Activated naive CD4-positive, alpha-beta T cell (primary cell): ENCODE measurements at places on chromosomes 7 and 10.

GRCh38 chr10:14412624-14413023 lies 81.9 kb upstream of the FRMD4A start:
- DNase-seq: no peak

- no peak for DNase-seq
Measured at GRCh38 chr7:102974366-102975236, 61.8 kb downstream of the LRRC17 start.

DNA sequence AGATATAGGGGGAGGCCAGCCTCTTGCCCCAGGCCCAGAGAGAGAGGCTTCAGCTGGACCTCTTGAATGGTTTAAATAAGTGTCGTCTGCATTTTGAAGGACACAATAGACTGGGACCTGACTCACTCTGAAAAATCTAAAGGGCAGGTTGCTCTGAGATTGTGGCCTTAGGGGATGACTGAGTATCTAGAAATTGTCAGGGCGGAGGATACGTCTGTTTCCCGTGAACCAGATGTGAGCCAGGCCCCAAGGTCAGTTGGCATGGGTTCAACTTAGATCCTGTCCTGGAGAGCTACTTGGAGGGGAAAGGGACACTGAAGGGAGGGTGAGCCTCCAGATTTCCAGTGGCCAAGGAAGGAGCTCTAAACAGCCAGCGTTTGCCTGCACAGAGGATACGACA lies 110.2 kb downstream of the CHN2 start:
- DNase-seq: no peak

DNA sequence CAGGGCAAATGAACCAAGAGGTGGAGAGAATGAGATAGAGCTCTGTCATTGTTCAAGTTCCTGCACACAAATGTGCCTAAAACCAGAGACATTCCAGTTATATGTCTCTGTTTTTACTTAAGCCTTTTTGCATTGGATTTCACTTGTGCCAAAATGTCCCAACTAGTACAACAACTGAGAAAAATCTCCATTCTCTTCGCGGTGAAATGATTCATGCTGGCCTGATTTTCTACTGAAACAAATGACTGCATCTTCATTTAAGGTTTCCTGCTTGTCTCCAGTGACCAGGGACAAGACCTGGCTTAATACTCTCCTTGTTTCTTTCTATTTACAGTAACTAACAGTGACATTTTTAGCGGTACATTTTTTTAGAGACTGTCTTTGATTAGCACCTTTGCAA lies 714.9 kb downstream of the KCNMA1 start:
- no peak for DNase-seq

DNA sequence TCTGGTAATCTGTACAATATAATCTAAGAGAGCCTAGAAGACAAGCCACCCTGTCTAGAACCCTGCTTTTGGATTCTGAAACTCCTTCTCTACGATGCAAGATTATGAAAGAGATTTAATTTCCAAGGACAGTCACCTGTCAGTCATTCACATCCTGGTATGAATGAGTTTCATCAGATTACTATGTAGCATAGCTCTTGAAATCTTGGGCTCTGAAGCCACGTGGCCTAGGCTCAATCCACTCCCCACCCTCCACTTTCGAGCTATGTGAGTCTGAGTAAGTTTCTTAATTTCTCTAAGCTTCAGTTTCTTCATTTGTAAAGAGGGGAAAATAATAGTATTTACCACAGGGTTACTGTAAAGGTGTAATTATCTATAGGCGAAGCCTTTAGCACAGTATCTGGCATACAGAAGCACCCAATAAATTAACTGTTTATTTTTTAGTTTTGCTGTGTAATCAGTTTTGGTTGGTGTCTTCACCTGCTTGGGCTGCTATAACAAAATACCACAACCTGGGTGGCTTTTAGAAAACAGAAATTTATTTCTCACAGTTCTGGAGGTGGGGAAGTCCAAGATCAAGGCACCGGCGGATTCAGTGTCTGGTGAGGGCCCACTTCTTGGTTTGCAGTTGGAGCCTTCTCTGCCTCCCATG lies 71.3 kb downstream of the MYOF start:
- DNase-seq: no peak

- DNase-seq: peak; percentile 16
Measured at GRCh38 chr10:100509241-100509840, 10.3 kb downstream of the SEC31B start.

DNA sequence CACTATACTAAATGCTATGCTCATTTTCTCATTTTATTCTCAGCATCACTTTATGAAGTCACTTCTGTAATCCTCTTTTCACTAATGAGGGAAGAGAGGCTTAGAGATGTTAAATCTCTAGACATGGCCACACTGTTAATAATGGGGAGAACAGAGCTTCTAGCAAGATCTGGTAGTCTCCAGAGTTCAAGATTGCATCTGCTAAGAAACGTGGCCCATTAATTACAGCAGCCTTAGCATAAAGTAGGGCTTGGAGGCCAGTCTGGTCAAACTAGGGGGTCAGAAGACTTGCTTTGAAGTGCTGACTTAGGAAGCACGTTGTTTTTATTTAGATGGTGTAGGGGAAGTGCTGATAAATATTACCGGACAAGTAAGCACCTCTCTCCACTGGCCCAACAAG lies 29.3 kb downstream of the ARL4A start:
- DNase-seq: no peak

DNA sequence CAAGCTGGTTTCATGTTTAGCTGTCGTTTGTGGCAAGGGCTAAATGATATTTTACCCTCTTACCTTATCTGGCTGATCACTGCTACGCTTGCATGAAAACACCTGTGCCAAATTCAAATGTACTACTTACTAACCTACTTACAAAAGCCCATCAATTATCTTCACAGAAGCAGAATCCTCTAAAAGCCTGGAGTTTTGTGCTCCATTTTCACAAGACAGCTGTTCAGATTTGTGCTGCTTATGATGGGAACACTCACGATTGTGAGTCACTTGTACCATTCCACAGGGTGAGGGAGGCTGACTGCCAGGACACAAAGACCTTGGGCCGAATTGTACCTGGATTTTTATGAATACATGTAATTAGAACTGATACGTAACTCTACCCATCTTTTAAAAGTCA lies 245.0 kb upstream of the NPY start:
- no peak for DNase-seq

DNA sequence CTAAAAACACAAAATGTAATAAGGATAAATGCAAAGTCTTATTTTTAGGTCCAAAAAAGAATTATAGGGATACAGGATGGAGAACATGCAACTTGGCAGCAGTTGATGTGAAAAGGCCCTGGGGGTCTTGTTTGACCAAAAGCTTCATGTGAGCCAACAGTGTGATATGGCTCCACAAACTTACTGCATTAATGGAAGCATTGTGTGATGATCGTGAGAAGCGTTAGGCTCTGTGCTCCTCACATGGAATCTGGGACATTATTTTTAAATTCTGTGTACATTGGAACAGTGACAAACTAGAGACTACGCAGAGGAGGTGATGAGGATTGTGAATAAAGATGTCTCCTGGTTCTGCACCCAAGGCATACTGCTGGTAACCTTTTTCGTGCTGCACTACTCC lies 39.1 kb upstream of the CALD1 start:
- DNase-seq: no peak

GRCh38 chr7:83096065-83096580 lies 66.6 kb downstream of the PCLO start:
- DNase-seq: no peak

- DNase-seq: no peak
Measured at GRCh38 chr10:71382757-71383156, 14.0 kb upstream of the CDH23 start.

- DNase-seq: no peak
Measured at GRCh38 chr7:80440883-80441282, 71.0 kb downstream of the GNAT3 start.

DNA sequence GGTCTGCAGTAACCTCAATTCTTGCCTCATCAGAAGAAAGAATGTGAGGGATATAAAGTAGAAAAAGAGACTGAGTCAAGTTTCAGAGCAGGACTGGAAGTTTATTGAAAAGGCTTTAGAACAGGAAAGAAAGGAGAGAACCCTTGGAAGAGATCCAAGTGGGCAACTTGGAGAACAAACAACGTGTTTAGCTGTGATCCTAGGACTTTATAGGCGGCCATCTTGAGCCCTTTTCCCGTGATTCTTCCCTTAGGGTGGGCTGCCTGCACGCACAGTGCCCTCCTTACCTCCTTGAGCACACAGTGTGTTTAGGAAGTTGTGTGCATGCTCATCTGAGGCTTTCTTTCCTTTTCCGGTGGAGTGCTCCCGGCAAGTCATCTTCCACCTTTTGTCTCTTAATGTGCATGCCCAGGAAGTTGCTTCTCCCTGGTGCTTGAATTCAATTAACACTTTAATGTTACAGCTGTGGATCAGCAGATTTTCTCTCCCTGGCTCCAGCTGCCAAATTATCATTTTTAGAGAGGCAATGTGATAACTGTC lies 59.8 kb downstream of the ENTPD1 start:
- DNase-seq: no peak

GRCh38 chr7:119720541-119720940 lies 552.4 kb upstream of the KCND2 start:
- no peak for DNase-seq

DNA sequence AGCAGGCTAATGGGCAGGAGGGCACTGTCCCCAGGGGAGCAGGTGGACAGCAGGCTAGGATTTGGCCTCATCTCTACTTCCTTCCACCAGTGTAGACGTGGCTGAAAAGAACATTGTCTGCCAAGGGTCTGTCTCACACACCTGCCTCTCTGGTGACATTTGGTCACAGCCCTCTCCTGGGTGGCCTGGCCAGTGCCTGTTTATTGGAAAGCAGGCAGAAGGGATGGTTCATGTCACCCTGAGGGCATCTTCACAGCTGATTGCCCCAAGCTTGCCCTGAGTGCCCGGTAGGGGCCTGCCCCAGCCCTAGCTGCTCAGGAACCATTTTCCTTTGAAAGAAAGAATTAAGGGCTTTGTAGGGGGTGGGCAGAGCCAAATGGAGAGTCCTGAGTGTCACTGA lies 138.7 kb downstream of the C10orf105 start:
- DNase-seq: no peak

DNA sequence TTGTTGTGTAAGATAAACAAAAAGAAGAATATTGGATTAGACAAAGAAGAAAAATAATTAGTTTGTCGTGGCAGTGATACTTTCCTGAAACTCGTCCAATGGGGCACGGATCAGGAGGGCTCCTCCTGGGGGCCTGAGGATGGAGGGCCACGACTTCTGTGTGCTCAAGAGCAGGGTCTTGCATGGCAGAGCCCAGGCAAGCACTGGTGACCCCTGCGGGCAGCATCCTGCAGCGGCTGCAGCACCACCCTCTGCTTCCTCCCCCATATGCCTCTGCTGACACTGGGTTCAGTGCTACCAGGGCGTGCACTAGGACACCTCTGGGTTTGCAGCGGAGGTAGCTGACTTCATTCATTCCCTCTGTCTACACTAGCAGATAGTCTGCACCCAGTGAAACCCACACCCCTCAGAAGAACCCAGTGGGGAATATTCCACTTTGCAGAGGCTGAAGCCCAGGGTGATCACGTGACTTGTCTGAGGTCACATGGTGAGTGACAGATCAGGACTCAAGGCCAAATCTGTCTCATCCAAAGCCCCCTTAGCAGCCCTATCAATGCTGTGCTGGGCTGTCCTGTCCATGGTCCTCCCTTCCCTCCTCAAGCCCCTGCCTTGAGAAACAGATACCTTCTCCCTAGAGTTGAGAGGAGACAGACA lies 375.5 kb downstream of the TCERG1L start:
- DNase-seq: no peak

GRCh38 chr10:58512491-58513187 lies at the start of gene BICC1:
BICC1 (plus strand) TSS chr10:58512872; CDS start chr10:58513144, 272 bp downstream.
- DNase-seq: no peak

DNA sequence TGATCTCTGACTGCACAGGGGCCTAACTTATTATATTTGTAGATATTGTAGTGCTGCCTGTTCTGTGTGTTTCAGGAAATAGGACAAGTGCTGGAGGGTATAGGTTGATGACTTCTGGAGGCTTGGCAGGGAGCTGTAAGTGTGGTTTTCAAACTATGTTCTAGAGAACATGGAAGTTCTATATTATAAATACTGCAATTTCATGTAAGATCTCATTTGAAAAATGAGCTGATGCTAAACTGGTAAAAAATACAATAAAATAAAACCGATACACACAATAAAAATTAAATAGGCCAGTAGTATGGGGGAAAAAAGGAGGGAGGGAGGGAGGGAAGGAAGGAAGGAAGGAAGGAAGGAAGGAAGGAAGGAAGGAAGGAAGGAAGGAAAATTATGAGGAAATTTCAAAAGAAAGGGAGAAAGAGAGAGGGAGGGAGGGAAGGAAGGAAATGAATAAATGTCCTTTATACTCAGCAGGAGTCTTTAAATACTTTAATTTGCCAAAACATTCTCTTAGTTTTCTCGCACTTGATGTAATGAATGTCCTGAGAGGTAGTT lies 181.3 kb downstream of the KIAA1217 start:
- no peak for DNase-seq

DNA sequence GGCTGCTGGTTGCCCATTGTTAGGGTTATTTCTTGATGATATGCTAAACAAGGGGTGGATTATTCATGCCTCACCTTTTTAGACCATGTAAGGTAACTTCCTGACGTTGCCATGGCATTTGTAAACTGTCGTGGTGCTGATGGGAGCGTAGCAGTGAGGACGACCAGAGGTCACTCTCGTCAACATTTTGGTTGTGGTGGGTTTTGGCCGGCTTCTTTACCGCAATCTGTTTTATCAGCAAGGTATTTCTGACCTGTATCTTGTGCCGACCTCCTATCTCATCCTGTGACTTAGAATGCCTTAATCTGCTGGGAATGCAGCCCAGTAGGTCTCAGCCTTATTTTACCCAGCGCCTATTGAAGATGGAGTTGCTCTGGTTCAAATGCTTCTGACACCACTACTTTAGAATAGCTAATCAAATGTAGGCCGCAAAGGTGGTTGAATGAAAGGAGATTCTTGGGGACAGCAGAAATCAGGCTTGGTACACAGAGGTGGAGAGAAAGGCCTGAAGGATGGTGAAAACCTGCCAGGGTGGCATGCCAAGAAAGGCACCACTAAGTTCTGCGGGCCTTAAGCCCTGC lies 17.9 kb upstream of the SMO start:
- no peak for DNase-seq

GRCh38 chr10:6017781-6018354 lies 40.5 kb upstream of the IL15RA start:
- no peak for DNase-seq

- no peak for DNase-seq
Measured at GRCh38 chr10:72039377-72039776, 49.0 kb downstream of the SPOCK2 start.

GRCh38 chr7:142030294-142030693 lies 34.6 kb downstream of the MGAM start:
- no peak for DNase-seq

DNA sequence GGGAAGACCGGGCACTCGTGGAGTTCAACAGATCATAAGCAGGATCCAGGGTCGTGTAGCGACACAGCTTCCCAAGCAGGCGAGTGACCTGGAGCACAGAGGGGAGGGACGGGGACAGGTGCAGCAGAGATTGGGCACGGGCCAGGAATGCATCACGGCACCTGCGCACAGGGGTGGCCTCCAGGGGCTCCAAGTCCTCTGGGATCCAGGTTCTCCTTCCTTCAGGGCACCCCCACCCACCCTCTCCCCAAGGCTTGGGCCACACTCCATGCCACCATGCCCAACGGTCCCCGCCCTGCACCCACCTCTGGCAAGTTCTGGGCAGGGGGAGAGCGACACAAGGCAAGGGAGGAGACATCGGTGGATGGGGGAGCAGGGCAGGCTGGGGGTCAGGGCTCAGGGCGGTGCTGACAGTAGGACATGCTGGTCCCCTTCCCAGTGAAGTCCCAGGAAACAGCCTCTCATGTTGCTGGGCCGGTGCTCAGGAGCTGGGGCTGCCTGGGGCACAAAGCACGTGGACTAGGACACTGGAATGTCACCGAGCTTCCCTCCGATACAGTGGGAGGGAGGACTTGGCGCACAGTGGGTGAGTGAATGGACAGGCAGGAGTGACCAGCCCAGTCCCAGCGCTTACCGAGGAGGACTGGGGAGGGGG lies 597.3 kb downstream of the PTPRN2 start:
- no peak for DNase-seq
